ENCODE measurements at places on chromosomes 16 and 17.

- no peak for DNase-seq
Observed at GRCh38 chr17:70137451-70138230, 31.7 kb upstream of the KCNJ2 start.

GRCh38 chr16:87305505-87306391 is 11.4 kb downstream of the C16orf95 start:
- no peak for DNase-seq

GRCh38 chr16:78906135-78906534 is 694.4 kb downstream of the MAF start:
- DNase-seq, result no peak

DNA sequence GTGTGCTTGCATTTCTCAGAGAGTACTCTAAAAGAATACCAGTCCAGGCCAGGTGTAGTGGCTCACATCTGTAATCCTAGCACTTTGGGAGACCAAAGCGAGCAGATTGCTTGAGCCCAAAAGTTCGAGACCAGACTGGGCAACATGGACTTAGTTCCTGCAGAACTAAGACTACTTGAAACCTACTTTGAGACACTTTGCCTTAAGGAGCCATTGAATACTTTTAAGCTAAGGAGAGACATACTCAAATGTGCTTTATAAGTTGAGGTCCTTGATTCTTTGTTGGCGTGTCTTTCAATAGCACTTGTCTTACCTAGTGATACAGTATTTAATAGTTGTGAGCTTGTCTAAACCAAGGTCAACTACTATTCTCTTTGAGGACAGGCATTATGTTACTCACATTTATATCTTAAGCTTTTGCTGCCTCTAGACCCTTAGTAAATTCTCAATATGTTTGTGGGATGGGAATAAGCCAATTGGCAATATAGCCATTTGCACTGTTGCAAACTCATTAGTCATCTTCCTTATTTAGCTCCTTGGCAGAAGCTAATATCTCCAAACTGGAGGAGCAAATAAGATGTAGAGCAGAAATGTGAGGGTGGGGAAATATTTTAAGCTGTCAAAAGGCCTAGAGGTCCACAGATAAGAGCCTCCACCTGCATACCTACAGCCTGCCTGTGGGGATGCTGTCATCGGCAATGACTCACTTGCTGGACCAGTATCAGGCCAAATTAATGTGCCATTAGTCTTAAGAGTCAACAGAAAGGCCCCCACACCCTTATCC is 16.3 kb downstream of the SCPEP1 start:
- no peak for DNase-seq

- no peak for DNase-seq
Observed at GRCh38 chr16:8774208-8774607, 23.2 kb downstream of the TMEM186 start.

DNA sequence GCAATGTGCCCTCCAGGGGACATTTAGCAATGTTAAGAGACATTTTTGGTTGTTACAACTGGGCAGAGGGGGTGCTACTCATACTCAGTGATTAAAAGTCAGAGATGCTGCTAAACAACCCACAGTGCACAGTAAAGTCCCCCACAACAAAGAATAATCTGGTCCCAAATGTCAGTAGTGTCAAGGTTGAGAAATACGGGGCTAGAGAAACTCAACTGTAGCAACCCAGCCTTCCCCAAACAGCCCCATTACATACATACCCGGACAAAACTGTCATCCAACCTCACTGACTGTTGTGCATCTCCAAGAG is 20.4 kb downstream of the DNAJC7 start:
- no peak for DNase-seq

- DNase-seq, result no peak
Observed at GRCh38 chr17:7445619-7445968, 733 bp downstream of the CHRNB1 start.

- DNase-seq, result no peak
Observed at GRCh38 chr17:74822939-74823367, 36.7 kb downstream of the GRIN2C start.

DNA sequence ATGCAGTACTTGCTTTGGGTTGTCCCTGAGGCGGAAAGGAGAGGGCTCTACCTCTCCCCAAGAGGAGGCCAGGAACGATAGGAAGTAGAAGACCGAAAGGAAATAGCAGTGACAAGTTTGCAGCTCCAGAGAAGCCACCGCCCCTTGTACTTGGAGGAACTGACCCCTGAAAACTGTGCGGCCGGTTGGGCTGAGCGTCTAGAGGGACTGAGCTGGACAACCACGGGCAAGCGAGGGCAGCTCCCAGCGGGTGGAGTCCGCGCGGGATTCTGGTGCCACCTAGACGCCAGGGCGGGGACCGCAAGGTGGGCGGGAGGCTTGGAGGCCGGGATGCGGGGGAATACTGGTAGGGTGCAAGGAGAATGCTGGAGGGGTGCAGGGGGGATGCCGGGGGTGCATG is 1.3 kb upstream of the SLC6A4 start:
- DNase-seq, result peak; percentile 15

All from NCI-H345 (cell line).